ENCODE measurements at places on chromosomes 12 and 14.

DNA sequence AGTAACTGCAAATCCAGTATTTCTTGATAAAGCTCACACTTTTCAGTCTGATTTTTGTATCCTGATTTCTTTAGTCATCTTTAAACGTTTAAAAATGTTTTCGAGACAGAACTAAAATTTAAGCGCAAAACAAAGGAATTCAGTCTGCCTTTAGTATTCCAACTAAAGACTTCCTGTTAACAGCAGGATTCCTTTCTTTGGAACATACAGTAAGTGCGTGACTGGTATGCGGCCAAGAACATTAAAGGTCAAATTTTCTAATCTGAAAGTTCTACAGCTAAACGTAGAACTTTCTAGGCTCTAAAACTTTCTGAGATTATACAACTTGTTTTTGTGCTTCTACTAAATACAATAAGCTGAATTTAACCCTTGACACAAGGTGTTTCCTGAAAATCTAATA lies 9.9 kb downstream of the SAV1 start:
- DNase-seq, result no peak

DNA sequence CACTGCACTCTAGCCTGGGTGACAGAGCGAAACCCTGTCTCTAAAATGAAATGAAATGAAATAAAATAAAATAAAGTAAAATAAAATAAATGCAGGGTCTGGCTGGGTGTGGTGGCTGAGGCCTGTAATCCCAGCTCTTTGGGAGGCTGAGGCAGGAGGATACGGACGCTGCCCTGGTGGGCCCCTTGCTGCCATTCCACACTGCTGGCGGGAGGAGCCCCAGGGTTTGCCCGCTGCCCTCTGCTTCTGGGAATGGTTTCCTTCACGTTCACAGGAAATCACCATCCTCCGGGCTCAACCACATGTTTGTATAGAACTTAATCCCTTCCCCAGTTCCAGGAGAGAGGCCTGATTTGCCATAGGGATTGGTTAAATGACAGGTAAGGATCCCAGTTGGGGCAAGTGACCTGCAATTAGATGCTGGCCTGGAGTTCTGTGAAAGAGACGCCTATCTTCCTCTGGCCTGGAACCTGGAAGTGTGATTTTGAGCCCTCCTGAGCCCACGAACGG lies 29.3 kb downstream of the CALM1 start:
- DNase-seq, result no peak

DNA sequence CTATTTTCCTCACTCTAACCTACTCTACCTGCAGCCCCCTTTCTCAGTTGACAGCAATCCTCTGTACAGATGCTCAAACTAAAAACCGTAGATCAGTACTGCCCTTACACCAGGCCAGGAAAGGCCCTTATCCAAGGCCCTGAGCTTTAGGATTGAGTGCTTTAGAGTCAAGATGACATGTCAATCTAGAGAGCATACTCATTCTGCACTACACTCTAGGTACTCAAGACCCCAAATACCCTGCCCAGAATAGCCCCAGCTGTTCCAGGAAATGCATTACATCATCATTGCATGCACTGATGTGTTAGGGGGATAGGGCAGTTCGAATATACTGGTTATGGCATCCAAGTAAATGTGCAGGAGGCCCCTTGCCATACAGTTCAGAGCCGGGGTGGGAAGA lies 3.5 kb upstream of the PHLDA1 start:
- DNase-seq, result no peak

GRCh38 chr12:46439793-46440511 lies 67.4 kb upstream of the SLC38A2 start:
- DNase-seq, result no peak

DNA sequence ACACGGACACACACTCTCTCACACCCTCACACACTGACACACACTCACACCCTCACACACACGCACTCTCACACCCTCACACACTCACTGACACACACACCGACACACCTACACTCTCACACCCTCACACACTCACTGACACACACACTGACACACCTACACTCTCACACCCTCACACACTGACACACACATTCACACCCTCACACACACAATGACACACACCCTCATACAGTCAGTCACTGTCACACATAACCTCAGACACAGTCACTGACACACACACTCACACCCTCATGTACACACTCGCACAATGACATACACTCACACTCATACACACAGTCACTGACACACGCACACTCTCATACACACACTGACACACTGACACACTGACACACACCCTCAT lies 19.8 kb upstream of the DLK1 start:
- no peak for DNase-seq

DNA sequence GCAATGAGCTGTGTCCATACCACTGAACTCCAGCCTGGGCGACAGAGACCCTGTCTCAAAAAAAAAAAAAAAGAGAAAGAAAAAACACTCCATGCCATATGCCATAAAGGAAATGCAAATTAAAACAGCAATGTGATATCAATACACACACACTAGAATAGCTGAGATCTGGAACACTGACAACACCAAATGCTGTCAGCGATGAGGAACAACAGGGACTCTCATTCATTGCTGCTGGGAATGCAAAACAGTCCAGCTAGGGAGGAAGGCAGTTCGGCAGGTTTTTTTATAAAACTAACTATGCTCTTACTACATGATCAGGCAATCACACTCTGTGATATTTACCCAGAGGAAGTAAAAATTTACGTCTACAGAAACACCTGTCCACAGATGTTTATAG lies 3.4 kb upstream of the ABCB9 start:
- DNase-seq, result no peak

- DNase-seq, result no peak
Observed at GRCh38 chr12:113912760-113913329, 53.3 kb downstream of the RBM19 start.

DNA sequence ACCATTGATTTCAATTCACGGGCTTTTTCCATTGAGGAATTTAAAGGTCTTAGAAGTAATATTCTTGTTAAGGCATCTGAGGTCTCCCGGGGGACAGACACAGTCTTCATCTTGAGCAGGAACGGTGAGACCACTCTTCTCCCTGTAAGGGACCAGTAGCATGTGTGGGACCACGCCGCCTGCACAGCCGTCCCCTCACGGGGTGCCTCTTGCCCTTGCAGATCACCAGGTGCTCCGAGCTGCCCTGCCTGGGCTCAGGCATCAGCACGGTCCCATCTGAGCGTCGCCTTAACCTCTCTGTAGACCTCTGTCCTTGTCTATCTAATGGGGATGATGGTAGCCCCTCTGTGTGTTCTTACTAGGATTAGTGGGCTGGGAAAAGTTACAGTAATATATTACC lies 74.1 kb downstream of the PPP2R5C start:
- DNase-seq, result no peak

DNA sequence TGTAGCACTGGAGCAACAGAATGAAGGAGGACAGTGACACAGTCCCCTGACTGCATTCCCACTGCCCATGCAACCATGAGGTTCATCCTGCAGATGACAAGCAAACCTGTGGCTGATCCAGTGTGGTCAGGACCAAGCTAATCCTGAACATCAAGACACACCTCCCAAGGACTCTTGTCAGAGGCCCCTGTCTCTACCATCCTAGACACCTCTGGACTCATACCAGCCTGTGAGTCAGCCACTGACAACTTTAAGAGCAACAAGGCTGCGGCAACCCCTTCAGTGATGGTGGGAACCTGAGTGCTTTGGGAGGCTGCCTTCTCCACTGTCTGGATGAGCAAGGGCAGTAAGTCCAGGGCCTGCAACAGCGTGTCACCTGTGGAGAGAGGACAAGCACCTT lies 24.6 kb downstream of the GCN1 start:
- no peak for DNase-seq

DNA sequence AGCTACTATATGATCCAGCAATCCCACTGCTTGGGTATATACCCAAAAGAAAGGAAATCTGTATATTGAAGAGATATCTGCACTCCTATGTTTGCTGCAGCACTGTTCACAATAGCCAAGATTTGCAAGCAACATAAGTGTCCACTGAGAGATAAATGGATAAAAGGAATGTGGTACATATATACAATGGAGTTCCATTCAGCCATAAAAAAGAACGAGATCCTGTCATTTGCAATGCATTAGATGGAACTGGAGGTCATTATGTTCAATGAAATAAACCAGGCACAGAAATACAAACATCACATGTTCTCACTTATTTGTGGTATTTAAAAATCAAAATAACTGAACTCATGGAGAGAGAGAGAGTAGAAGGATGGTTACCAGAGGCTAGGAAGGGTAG lies 116.6 kb downstream of the HELB start:
- DNase-seq, result no peak

GRCh38 chr12:15774819-15775218 lies 14.4 kb downstream of the EPS8 start:
- no peak for DNase-seq

- DNase-seq, result no peak
Observed at GRCh38 chr14:85016496-85016895, 513.4 kb upstream of the FLRT2 start.

- no peak for DNase-seq
Observed at GRCh38 chr14:76909266-76909665, 83.1 kb downstream of the LRRC74A start.

DNA sequence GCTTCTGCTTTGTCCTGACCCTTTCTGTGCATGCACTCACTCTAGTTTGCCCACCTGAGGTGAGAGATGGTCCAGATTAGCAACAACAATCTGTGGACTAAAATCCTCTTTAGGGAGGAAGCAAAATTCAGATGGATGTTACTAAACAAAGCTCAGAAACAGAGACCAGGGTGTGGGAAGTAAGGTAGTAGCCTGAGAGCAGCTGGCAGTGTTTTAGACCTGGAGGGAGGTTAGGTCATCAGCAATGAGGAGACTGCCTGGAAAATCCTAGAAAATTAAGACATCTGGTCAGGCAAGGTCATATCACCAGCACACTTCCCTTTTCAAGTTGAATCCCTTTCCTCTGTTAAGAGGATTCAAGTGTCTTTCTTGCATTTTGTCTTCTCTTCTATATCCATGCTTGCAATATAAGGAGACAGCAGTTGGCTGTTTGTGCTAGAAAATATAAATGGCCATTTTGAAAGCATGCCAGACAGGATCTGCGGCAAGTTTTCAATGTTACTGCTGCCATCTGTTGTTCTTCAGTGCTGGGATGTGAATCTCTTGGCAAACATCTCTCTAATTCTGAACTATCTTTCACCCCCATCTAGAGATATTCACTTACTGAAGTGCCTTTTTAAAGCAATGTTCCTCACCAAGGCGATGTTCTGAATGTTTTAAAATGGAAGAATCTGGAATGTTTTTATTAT lies 266.4 kb downstream of the NAV3 start:
- no peak for DNase-seq

DNA sequence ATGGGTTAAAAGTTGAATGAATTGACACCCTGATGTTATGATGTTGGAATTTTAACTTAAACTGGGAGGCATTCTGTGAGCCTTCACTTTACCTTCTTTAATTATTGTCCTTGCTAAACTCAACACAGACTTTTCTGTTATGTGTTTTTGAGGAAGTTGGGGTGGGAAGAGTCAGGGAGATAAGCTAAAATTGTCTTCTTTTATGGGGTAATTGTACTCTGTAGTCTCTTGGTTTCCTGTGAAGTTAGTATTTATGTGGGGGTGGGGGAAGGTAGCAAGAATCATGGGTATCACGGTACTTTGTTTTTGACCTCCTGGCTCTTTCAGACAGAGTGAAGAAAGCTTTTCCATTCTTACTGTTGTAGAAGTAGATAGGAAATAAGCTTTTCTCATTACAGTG lies 32.9 kb downstream of the RAB21 start:
- DNase-seq, result no peak

GRCh38 chr14:33475623-33476022 lies 475.3 kb downstream of the EGLN3 start:
- DNase-seq, result no peak

DNA sequence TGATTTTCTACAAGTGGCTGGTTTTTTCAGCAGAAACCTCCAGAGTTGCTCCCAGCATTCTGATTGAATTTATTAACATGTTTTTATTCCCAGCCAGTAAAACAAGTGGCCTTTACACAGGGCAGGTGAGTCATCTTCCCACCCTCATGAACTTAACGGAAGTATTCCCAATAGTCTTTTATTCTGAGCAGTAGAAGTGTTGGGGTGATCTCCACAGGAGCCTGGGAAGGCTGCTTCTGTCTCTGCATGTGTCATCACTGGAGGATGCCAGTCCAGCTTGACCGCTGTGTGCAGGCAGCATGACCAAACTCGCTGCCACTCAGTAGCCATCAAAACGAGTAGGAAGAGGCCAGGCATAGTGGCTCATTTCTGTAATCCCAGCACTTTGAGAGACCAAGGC lies 13.4 kb upstream of the DNAH10 start:
- no peak for DNase-seq

DNA sequence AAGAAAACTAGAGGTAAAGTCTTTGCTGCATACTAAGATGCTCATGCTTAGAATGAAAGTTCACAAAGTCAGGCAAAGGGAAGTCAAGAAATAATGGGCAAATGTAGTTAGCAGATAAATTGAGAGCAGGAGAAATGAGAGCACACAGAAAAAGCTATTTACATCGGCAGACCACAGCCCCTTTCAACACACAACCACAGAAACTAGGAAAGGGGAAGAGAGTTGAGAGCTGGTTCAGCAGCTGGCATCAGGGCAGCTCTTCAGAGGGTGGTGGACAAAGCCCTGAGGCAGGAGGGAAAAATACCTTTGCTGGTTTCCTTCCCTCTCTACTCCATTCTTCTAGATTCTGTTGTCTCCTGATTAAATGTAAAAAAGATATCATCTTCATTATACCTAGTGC lies 95.4 kb upstream of the ANO4 start:
- no peak for DNase-seq

DNA sequence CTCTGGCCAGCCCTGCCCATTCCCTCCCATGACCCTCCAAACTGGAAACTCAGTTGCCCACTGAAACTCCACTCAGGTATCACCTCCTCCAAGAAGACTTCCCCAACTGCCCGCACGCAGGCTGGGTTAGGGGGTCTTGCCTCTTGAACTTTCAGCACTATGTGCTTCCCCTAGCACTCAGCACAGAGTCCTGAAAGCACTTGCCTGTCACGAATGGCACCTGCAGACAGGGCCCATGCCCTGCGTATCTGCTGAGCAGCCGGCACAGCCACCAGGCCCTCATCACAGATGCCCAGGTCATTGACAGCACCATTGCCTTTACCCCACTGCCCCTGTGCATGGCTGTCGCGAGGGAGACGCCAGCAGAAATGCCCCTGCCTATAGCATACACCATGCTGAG lies 11.2 kb downstream of the CCDC88C start:
- no peak for DNase-seq

DNA sequence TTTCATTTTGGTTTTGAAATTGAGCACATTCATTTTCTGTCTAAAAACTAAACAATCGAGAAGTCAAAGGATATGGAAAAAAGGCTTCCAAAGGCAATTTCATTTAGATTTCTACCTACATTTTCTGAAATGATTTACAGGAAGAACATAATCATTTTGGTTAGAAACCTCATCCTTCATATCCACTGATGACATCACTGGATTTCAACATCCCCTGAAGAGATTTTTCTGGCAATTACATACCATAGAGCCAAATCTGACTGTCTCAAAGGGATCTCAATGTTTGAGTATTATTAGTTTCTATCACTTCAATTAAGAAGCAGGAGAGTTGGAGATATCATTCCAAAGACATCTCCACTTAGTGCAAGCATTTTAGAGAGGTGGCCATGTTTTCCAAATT lies 137.8 kb downstream of the TTC7B start:
- no peak for DNase-seq
